ENCODE measurements at places on chromosomes 7 and 10.

GRCh38 chr7:33040803-33041516 lies 21.6 kb downstream of the NT5C3A start:
- DNase-seq: no peak

DNA sequence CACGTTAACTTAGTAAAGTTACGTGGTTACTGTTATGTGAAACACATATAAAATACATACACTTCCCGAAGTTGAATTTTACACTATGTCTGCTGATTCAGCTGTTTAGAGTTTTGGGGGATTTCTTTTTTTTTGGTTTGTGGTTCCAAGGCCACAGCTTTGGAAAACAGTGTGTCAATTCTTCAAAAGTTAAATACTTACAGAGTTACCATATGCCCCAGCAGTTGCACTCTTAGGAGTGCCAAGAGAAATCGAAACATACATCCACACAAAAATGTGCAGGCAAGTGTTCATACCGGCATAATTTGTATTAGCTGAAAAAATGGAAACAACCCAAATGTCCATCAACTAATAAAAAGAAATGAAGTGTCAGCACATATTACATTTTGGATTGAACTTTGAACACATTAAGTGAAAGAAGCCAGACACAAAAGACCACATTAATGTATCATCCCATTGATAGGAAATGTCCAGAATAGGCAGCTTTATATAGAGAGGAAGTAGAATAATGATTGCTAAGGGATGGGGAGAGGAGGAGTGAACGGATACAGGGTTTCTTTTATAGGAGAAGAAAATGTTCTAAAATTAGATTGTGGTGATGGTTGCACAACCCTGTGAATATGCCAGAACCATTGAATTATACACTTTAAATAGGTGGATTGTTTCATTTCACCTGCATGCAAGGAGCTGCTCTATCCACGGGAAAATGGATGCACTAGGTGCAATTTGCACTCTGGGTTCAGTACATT lies 17.6 kb downstream of the APBB1IP start:
- DNase-seq: peak; percentile 13

DNA sequence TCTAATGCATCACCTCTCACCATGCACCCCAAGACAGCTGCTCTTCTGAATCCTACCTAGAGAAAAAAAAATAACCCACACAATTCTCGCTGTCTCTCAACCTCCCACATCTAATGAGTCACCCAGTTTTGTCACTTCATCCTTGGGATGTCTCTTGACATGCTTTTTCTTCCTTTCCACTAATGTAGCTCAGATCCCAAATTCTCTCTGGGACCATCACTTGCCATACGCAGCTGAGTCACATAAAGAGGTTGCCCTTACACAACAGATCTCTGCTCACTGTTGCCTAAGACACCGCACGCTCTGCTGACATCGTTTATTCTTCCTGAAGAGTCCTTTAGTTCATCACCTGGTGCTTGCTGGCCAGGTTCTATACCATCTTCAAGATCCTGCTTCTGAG lies 606.0 kb upstream of the GALNT17 start:
- DNase-seq: no peak

GRCh38 chr10:116272440-116273283 lies at the start of gene GFRA1:
TSS of gene GFRA1 (minus strand) at chr10:116273206. CDS start at chr10:116272029, 1,177 bp downstream.
- peak; percentile 14 for DNase-seq

DNA sequence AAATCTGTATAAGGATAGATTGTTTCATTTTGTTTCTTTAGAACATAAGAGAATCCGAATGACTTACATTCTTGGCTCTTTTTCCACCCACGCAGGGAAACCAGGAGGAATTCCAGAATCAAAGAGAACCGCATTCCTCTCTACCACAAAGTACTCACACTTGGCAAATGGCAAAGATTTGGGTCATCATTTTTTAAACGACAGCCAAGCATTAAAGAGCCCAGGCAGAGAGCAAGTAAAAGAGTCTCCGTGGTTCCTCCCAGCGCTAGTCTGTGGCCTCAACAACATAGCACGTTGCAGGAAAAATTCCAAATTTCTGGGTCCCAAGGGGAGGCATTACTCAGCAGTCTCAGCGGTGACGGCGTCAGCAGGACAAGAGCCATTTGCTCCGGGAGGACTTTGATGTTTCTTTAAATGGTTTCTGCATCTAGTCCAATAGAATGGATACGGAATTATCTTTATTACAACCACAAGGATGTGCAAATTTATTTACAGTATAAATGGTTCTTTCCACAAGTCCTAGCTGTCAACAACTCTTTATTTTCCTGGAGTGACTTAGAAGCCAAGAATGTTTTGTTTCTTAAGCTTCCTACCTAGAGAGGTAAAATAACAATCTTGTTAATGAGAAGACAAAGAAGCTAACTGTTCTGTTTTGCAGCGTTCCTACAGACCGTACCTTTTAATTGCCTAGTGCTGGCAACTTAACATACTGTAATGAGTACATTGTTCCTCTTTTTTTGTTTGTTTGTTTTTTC lies 232.5 kb downstream of the SKIDA1 start:
- peak; percentile 100 for DNase-seq

GRCh38 chr10:11757821-11758463 lies 15.8 kb downstream of the ECHDC3 start:
- peak; percentile 76 for DNase-seq

- no peak for DNase-seq
These were observed 24.4 kb downstream of the RALA start for GRCh38 chr7:39647816-39648215.

- no peak for DNase-seq
These were observed 9.8 kb downstream of the HSPA12A start for GRCh38 chr10:116732573-116732972.

- DNase-seq: no peak
These were observed 700.4 kb downstream of the KCNMA1 start for GRCh38 chr10:76937181-76937600.
